ENCODE measurements at places on chromosomes 2 and 18. TPM values are rescaled to one million over a fixed set of nuclear protein-coding genes. Genes with fewer than 3 reads are reported as not detected.

LYG2 gene
- 0.60 TPM for polyA plus RNA-seq

CEP76 gene
- 8.3 TPM for polyA plus RNA-seq

SERPINB12 gene
- 0.58 TPM for polyA plus RNA-seq

MBOAT2 gene
- 93.9 TPM for polyA plus RNA-seq

KCMF1 gene
- 30.6 TPM for polyA plus RNA-seq

All from muscle of arm (tissue), 14 donors.